ENCODE measurements at places on chromosomes 2 and 18. TPM values are rescaled to one million over a fixed set of nuclear protein-coding genes. Genes with fewer than 3 reads are reported as not detected.

The MEP1B gene
- total RNA-seq = 1.1 TPM

DNA sequence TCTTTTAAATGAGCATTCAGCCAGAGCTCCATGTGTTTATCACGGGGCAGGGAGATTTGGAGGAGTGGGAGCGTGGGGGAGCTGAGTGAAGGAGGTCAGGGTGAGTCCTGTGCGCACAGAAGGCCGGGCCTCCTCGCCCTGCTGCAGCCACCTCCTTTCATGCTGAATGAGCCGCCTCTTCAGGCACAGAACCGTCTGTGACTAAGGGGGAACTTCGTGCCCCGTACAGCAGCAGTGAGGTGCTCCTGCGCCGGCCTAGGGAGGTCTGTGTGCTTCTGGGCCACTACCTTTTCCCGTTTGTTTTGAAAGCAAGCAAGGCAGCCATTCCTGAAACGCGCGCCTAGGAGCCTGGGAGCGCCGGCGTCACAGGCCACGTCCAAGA lies 27.1 kb upstream of the ZNF516 start:
- H3K27me3 ChIP-seq = peaks cover 7% of the 10 kb centered on the region
- no peaks in the 10 kb centered on the region for H3K4me1 ChIP-seq
- no peak overlapping the region for H3K27ac ChIP-seq

DNA sequence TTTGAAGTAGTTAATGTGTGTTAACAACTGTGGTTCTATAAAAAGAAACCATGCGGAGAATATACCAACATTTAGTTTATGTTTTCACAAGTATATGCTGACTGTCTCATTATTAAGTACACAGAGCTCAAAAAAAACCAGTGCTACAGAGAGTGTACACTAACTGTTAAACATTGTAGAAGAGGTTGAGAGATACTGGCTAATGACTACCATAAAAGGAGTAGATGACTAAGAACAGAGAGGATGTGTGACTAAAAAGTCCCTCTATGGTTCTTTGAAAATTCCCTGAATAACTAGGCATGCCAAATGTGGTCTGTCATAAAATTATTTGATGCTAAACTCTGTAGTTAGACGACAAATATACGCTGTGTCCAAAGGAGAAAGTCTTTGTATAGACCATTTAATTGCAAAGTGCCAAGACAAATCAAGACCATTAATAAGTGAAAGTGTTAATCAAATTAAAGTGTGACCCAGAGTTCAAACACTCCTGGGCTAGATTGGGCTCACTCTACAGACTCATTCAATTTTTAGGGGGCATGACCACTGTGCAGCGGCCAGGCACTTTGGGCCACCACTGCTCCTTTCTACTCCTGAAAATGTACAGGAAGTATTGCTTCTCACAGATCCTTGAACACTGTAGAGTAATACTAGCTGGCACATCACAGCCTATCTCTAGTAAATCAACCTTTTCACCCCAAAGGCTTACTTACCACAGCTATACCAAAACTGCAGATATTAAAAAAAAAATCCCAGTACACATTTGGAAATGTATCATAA lies 45.1 kb upstream of the SERTAD2 start:
- no peaks in the 10 kb centered on the region for H3K27me3 ChIP-seq
- H3K4me3 ChIP-seq = no peak overlapping the region
- DNase-seq = no peak
- H3K27ac ChIP-seq = no peak overlapping the region

The FBXO48 gene
- 0.43 TPM for total RNA-seq

DNA sequence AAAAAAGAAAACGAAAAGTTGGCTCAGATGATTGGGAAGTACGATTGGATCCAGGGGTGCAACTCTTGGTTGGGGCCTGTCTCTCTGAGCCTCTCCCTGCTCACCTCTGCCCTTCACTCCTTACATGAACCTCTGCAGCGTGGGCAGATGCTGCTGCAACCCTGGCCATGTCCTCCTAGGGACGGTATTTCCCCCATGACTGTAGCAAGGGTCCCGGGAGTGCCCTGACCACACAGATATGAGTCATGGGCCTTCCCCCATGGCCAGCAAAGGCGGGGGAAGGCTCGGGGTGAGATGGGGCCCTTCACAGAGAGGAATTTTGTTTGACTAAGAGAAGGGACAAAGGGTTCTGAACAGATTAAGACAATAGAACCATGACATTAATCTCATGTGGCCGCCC lies 129.0 kb downstream of the NCK2 start:
- H3K27me3 ChIP-seq = no peaks in the 10 kb centered on the region
- no peak overlapping the region for H3K27ac ChIP-seq
- H3K4me3 ChIP-seq = no peak overlapping the region
- no peak for DNase-seq
- H3K36me3 ChIP-seq = no peaks in the 10 kb centered on the region
- peaks cover 16% of the 10 kb centered on the region for H3K4me1 ChIP-seq

DNA sequence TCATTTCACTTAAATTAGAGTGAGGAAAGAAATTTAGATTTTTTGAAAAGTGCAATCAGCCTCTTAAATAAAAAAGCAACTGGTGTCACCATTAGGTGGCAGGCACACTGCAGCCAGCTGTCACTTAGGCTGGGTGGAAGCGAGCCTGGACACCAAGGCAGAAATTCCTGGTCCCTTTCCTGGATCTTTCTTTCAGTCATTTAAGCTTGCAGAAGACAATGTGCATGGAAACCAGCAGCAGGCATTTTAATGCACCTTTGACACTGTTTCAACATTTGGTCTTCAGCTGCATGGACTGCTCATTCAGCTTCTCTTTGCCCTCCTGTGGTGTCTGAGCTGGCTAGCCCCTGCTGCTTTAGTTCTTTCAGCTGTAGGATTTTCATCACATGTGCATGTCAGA lies 61.0 kb downstream of the AQP4 start:
- no peak overlapping the region for H3K27ac ChIP-seq
- no peak overlapping the region for H3K4me3 ChIP-seq
- peak; percentile 55 for DNase-seq
- no peaks in the 10 kb centered on the region for H3K27me3 ChIP-seq

DNA sequence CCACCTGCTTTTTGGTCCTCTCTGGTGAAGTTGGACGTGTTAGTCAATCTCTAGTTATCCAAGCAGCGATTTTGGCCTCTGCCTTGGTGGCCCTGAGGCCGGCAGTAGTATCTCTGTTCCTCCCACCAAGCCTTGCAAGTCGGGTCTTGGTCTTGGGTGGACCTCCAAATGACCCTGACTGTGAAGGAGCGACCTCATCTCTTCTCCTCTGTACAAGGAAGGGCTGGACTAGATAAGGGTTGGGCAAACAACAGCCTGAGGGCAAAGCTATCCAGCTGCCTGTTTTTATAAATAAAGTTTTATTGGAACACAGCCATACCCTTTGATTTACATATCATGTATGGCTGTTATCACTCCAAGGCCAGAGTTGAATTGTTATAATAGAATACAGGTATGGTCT lies 74.6 kb upstream of the FOSL2 start:
- no peak overlapping the region for H3K4me3 ChIP-seq
- no peaks in the 10 kb centered on the region for H3K36me3 ChIP-seq
- H3K4me1 ChIP-seq = peaks cover 6% of the 10 kb centered on the region
- H3K27ac ChIP-seq = peak overlapping the region; percentile 39
- no peak for DNase-seq

The SOX11 gene
- 3.7 TPM for total RNA-seq

DNA sequence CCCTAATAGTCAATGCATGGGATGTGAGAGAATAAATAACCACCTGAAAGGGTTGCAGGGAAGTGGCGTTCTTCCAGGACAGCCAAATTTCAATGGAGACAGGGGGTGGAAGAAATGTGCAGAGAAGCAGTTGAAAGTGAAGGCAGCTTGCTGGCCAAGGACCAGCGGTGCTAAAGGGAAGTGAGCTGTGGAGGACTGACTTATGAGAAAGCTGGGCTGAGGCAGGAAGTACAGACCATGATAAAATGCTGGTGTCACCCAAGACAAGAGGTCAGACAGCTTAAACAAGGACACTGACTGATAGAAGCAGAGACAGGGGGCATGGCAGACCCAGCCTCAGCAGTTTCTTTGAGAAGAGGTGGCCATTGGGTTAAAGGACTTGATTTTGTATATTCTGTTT lies 106.7 kb downstream of the DTNB start:
- DNase-seq = no peak
- peaks cover 4% of the 10 kb centered on the region for H3K36me3 ChIP-seq
- no peak overlapping the region for H3K27ac ChIP-seq
- H3K4me1 ChIP-seq = peaks cover 11% of the 10 kb centered on the region

The C2orf80 gene
- total RNA-seq = not detected

DNA sequence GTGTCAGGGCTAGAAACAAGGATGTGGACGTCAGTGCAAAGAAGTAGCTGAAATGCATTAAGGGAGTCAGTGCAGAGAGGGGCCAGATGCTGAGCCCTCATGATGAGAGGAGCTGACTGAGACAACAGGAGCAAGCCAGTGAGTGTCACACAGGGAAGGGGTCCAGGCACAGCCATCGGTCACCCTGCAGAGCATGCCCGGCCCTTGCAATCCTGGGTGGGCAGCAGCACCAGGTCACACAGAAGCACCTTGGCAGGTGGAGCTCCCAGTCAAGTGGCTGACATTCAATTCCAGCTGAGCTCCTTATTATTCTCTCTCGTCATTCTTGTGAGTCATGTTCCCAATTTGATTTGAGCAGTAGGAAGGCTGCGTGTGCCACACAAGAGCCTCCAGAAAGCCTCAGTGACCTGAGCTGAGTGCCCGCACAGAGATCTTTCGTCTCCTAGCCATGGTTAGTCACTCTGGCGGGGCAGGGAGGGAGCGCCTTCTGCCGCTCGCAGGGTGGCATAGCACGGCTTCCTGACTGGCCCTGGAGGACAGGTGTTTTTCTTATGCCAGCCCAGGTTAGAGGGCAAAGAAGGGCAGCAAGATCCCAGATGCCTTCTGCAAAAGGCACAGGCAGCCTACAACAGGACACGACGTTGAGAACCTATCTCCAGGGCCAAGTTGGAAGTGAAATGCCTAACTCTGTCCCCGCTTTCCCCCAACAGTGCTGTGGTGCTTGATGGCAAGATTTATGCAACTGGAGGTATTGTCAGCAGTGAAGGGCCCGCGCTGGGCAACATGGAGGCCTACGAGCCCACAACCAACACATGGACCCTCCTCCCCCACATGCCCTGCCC lies 220.9 kb downstream of the ATAD2B start:
- DNase-seq = no peak
- no peaks in the 10 kb centered on the region for H3K27me3 ChIP-seq
- H3K27ac ChIP-seq = no peak overlapping the region
- H3K4me1 ChIP-seq = no peaks in the 10 kb centered on the region
- peaks cover 73% of the 10 kb centered on the region for H3K36me3 ChIP-seq
- H3K4me3 ChIP-seq = no peak overlapping the region

GRCh38 chr18:33014060-33014796 lies 241.4 kb upstream of the KLHL14 start:
- no peak overlapping the region for H3K4me3 ChIP-seq
- no peaks in the 10 kb centered on the region for H3K36me3 ChIP-seq
- DNase-seq = no peak
- H3K27me3 ChIP-seq = no peaks in the 10 kb centered on the region
- no peak overlapping the region for H3K27ac ChIP-seq

DNA sequence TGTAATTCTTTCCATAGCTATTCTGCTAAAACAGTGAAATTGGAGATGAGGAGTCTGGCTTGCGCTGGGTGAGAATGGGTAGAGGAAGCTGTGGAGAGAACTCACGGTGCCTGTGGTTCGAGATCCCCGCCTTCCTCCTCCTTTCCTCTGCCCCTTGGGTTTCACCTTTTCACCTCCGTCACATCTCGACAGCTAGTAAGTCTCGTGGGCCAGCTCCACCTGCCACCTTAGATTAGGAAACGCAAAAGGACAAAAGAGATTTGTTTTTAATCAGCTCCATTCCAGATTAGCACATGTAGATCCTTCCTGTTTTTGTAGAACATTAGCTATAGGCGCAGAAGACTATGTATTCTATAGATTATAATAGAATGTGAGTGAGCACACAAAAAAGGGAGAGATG lies 20.6 kb downstream of the TRIB2 start:
- peaks cover 18% of the 10 kb centered on the region for H3K36me3 ChIP-seq
- no peak overlapping the region for H3K4me3 ChIP-seq
- DNase-seq = no peak
- H3K4me1 ChIP-seq = peaks cover 65% of the 10 kb centered on the region
- H3K27me3 ChIP-seq = no peaks in the 10 kb centered on the region
- H3K27ac ChIP-seq = peak overlapping the region; percentile 72

DNA sequence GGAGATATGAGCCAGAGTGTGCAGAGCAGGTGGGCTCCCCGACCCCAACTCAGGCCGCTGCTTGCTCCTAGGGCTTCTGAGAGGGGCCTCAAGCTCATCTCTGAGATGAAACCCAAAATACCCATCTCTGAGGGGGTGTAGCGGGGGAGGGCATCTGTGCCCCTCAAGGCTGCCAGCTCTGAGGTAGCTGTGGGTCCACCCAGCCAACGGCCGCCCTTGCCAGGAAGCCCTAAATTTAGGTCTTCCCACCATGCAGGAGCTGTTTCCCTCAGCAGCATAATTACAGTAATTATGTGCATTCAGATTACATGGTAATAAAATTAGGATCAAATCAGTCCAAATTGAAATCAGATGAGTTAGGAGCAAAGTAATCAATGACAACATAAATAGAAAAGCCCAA lies 97.8 kb upstream of the MCFD2 start:
- H3K4me1 ChIP-seq = peaks cover 5% of the 10 kb centered on the region
- no peaks in the 10 kb centered on the region for H3K27me3 ChIP-seq
- peak overlapping the region; percentile 63 for H3K27ac ChIP-seq
- no peak for DNase-seq
- peaks cover 42% of the 10 kb centered on the region for H3K36me3 ChIP-seq

- H3K4me1 ChIP-seq = no peaks in the 10 kb centered on the region
- no peaks in the 10 kb centered on the region for H3K36me3 ChIP-seq
- no peak overlapping the region for H3K27ac ChIP-seq
- no peak overlapping the region for H3K4me3 ChIP-seq
- no peaks in the 10 kb centered on the region for H3K27me3 ChIP-seq
These were observed 89.1 kb downstream of the RAD51AP2 start for GRCh38 chr2:17429130-17429529.

DNA sequence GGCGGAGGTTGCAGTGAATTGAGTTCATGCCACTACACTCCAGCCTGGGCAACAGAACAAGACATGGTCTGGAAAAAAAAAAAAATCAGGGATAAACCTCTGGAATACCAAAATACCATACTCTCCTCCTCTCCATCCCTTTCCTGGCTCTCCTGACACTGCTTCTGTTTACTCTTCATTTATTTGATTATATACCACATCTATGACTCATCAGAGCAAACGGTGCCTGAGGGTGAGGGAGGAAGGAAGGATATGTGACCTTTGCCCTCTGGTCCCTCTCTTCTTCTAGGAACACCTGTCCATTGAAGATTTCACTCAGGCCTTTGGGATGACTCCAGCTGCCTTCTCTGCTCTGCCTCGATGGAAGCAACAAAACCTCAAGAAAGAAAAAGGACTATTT lies 30.0 kb downstream of the VIL1 start:
- H3K27ac ChIP-seq = no peak overlapping the region
- H3K4me3 ChIP-seq = no peak overlapping the region
- H3K27me3 ChIP-seq = no peaks in the 10 kb centered on the region
- peaks cover 54% of the 10 kb centered on the region for H3K36me3 ChIP-seq

The CYP27C1 gene
- total RNA-seq = not detected

Measured in stomach (tissue), 19 donors.